ENCODE measurements at places on chromosomes 2 and 18.

DNA sequence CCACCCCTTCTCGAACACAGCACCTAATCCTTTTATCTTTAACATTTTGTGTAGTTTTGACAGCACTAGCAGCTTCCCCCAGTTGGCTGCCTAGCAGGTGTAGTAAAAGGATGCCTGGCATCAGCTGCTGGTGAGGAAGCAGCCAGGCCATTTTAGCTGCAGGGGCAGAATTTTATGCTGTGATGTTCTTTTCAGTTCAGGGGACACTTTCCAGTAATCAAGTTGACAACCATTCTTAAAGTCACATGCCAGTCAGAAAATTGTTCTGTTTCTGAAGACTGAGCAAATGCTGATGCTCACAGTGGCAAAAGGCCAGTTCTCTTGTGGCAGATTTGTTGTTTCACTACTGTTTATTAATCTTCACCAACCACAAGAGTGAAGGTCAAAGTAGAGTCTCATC, 570.8 kb downstream of the CCDC85A start:
- ATAC-seq, result no peak

DNA sequence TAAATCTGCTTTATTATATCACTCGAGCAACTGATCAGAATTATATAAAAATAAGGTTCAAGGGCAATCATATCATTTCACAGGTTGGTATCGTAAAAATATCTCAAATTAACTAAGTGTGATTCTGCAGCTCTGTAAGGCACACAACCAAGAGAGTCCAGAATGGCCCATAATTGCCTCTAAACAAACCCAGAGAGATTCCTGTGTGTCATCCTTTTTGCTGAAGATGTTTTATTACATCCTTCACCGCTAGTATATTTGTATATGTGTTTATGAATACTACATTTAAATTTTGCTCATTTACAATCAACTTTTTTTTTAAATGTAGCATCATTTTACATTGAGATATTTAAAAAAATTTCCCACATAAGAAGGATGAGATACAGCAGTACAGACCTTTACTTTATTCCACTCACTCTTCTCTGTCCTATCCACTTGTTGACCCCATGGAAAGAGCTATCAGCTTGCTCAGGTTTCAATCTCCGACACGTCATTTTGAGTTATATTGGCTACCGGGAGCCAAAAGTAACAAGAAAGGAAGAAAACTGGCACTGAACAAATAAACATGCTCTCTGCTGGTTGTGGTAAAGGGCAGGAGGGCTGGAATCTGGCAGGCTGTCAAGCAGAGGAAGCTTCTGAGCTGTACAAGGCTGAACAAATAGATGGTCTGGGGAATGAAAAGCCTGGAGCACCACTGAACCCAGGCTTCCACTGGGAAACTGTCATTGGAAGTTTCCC, 23.1 kb downstream of the PLA2R1 start:
- ATAC-seq, result no peak

DNA sequence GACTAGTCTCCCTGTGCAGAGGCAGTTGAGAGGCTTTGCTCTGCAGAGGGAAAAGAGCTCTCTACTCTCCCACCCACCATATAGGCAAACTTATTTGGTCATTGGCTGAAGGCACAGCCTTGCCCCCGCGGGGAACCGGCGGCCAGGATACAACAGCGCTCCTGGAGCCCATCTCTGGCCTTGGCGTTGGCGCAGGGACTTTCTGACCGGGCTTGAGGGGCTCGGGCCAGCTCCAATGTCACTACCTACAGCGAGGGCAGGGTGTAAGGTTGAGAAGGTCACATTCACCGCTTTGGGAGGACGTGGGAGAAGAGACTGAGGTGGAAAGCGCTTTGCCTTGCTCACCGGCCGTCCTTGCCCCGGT, 2.2 kb downstream of the ONECUT2 start:
- ATAC-seq, result no peak

- ATAC-seq, result peak; percentile 27
Measured at GRCh38 chr2:171317492-171318125, 116.2 kb downstream of the METTL8 start.

DNA sequence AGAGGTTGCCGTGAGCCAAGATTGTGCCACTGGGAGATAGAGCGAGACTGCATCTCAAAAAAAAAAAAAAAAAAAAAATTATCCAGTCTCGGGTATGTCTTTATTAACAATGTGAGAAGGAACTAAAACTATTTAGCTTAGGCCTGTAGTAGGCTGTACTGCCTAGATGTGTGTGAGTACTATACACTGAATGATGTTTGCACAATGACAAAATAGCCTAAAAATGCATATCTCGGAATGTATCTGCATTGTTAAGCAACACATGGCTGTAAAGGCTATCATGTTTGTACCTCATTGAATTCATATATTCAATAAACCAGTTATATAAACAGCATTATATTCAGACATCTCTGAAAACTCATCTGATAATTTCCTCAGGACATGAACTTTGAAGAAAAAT, 191.2 kb upstream of the SESTD1 start:
- no peak for ATAC-seq

GRCh38 chr18:62723666-62724281, 8.4 kb downstream of the PHLPP1 start:
- no peak for ATAC-seq

Measured in activated T-helper 17 cell treated with anti-CD3 and anti-CD28 coated beads, Interleukin-2, amount 50 U/mL, for 72 hours (primary cell).